ENCODE measurements at places on chromosomes 4 and X.

DNA sequence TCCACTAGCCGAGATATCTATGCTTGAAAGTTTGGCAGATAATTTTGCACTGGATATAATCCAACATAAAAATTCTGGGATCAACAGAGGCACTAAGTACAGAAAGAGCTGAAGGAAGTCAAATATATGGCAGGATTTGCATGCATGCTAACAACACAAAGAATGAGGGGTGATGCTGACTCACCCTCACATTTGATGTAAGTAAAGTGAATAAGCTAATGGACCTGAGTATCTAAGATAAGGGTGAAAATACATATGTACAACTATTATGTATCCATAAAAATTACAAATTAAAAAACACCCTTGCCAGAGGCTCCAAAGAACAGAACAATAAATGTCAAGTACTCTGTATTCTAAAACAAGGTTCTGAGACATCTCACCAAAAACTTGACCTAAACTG is 63.8 kb upstream of the PRDX4 start:
- no peak for DNase-seq

DNA sequence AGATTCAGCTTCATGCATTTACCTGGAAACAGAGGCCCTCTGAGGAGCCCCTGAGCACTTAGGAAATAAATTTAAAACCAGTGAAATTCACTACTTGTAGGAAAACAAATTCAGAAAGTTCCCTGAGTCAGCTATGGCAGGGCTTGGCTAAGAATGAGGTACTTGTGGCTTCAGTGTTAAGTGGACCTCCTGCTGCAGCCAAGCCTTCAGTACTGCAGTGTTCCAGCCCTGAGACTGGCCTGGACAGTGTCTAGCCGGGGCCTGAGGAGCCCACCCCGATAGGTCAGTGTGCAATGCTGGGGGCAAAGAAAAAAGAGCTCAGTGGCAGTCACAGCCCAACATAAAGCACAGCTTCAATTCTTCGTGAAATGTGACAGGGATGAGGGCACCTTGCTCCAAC is 41.9 kb downstream of the F11 start:
- DNase-seq, result no peak

DNA sequence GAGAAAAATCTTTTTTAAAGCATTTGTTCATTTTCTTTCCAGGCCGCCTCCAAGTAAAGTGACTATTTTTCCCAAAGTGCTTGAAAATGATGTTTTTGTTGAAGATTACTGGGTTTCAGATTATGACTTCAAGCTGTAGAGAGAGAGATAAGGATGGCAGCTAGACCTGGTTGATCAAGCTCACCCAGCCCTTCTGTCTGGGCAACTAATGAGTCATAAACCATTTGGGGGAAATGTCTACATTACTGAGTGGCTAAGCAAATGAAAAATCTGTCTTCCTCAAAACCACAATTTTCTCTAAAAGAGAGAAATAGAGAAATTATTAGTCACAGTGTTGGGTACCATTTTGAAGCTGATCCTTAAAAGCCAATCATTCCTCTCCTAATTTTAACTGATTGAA is 355.4 kb upstream of the CPEB2 start:
- no peak for DNase-seq

GRCh38 chr4:26217481-26217880 is 103.3 kb upstream of the RBPJ start:
- DNase-seq, result no peak

DNA sequence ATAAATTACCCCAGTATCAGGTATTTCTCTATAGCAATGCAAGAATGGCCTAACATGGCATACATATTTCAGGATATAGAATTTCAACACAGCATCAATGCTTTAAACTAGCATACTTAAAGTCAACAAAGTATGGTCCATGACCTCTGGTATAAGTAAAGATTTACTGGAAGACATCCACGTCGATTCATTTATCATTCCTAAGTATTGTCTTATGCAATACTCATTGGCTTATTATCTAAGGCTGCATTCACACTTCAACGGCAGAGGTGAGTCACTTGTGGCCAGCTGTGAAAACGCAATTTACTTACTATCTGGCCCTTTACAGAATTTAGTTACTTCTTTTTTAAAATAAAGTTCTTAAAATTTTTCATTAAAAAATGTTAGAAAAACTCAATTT is 42.6 kb downstream of the ADGRA3 start:
- DNase-seq, result no peak

Measured in heart left ventricle (tissue), 16 donors.